ENCODE measurements at places on chromosomes 1 and 21.

DNA sequence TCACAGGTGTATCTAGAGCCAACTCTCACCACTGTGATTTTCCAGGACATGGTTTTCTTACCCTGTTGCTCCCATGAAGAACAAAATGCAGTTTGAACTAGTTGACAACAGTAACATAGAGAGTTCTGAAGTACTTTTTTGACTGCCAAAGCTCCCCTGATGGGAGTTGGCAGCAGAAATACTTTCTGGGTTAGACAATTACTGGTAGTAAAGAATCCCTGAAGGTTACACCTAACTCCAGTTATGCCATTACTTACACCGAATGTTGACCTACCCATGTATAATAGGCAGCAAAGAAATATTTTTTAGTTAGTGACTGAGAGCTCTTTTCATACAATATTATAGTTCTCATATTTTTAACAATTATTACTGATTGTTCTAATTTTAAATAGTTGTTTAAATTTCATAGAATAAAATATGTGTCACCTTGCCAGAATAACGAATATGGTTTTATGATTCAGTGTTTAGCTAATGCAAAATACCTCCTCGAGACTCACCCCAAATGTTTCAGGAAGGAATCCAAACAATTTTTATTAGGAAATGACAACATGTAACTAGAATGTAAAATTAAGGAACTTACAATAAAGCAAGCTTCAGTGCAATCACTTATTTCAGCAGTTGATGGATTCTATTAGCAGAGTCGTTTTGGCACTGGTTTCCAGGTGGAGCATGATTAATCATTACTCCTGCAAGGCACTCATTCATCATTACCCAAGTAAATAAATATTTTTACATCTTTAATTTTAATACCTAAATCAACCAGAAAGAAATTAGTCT lies 237.6 kb downstream of the MRPL39 start:
- no peak for DNase-seq

GRCh38 chr1:104868794-104869193 lies 1119.1 kb downstream of the AMY1C start:
- no peak for DNase-seq

GRCh38 chr1:206723462-206723804 lies 38.7 kb downstream of the MAPKAPK2 start:
- DNase-seq = no peak

- no peak for DNase-seq
Observed at GRCh38 chr1:155051342-155051776, 243 bp downstream of the ADAM15 start.
